Subcutaneous adipose tissue (tissue), 4 donors: ENCODE measurements at places on chromosomes 16 and 17. TPM values are rescaled to one million over a fixed set of nuclear protein-coding genes. Genes with fewer than 3 reads are reported as not detected.

Gene HBA2
- 313 TPM for total RNA-seq

Gene MYO15A
- total RNA-seq = 0.44 TPM

Gene PRSS8
- not detected for total RNA-seq

Gene CDH3
- total RNA-seq = not detected

Gene OR3A2
- not detected for total RNA-seq

Gene CA7
- not detected for total RNA-seq

Gene CLEC18A
- total RNA-seq = 3.0 TPM

Gene TEKT5
- total RNA-seq = not detected

Gene SLC7A5
- 0.38 TPM for total RNA-seq

Gene UBALD2
- 13.1 TPM for total RNA-seq
